Stimulated activated naive CD4-positive, alpha-beta T cell treated with Interleukin-2 at 50 U/mL for 16 hours (primary cell): ENCODE measurements at places on chromosomes 16 and 17.

GRCh38 chr16:30353438-30354129 is 1.5 kb downstream of the CD2BP2 start:
- DNase-seq, result no peak

- DNase-seq, result no peak
Observed at GRCh38 chr16:69064124-69064763, 41.2 kb upstream of the HAS3 start.

GRCh38 chr17:79438546-79439334 is 172.1 kb downstream of the RBFOX3 start:
- DNase-seq, result no peak

GRCh38 chr17:63529711-63530556 is 6.8 kb downstream of the KCNH6 start:
- DNase-seq, result no peak

GRCh38 chr16:12572316-12572985 is 231.2 kb downstream of the CPPED1 start:
- no peak for DNase-seq

- DNase-seq, result peak; percentile 58
Observed at GRCh38 chr17:14302091-14302430, 1.2 kb downstream of the HS3ST3B1 start.

- no peak for DNase-seq
Observed at GRCh38 chr16:17962726-17963125, 373.8 kb downstream of the NPIPA8 start.

- no peak for DNase-seq
Observed at GRCh38 chr17:47192554-47192953, 3.5 kb upstream of the CDC27 start.

GRCh38 chr16:84143784-84144199 is 1.2 kb downstream of the HSDL1 start:
- no peak for DNase-seq

DNA sequence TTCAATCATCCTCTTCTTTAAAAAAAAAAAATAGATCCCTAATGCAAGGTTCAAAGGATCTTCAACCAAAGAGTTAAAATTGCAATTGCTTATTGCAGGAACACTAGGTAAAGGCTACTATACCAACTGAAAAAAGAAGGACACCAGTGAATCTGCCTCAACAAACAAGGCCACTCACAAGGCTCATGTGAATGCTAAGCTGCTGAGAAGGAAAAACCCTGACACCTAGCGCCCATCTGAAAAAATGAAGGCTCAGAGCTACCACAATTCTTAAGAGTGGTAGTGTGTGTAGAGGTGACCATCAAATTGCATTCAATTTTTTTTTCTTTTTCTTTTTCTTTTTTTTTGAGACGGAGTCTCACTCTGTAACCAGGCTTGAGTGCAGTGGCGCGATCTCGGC is 201.6 kb upstream of the C17orf78 start:
- no peak for DNase-seq

DNA sequence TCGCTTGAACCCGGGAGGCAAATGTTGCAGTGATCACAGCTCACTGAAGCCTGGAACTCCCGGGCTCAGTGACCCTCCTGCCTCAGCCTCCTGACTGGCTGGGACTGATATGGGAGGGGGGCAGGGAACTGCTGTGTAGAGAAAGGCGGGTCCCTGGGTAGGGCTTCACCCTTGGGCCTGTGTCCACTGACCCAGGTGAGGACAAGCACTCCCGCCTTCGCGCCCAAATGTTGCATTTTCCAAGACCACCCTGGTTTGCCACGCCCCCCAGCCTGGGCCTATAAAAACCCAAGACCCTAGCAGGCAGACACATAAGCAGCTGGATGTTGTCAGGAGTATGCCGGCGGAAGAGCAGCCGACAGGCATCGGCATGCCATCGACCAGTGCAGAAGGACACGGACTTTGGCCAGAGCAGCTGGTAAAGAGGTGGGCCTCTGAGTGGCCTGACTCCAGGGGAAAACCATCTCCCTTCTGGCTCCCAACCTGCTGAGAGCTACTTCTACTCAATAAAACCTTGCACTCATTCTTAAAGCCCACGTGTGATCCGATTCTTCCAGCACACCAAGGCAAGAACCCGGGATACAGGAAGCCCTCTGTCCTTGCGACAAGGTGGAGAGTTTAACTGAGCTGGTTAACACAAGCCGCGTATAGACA is 19.1 kb downstream of the SMYD4 start:
- DNase-seq, result no peak

- DNase-seq, result no peak
Observed at GRCh38 chr16:68128577-68129305, 43.6 kb downstream of the NFATC3 start.

- DNase-seq, result no peak
Observed at GRCh38 chr17:6505425-6506142, 50.8 kb downstream of the PITPNM3 start.

- DNase-seq, result no peak
Observed at GRCh38 chr16:9351841-9352434, 260.5 kb downstream of the HAPSTR1 start.

GRCh38 chr16:3829631-3830536 is 50.6 kb downstream of the CREBBP start:
- no peak for DNase-seq

DNA sequence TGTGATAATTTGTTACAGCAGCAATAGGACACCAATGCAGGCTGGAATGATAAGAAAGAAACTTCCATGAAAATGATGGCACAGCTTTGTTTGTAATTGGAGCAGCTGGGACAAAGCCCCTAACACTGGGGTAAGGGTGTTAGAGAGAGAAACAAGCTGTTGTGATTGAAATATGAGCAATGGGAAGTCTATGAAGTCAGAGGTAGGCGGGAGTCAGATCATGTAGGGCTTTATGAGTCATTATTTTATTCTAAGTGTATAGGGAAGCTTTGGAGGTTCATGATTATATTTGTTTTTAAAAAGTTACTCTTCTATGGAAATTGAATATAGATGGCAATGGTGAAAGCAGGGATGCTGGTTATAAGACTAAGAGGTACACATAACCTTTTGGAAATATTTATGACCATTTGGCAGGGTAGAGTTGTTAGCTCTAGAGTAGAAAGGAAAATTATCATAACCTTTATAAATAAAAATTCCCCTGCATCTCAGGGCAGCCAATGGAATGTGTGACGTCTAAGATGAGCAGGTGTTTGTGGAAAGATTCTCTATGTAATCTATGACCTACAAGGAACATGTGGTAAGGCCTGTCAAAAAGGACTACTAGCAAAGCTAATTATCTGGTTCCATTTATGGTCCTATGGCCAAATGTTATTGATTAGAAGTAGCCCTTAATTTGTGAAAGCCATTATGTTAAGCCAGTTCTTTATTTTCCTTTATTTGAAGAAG is 85.6 kb downstream of the KCNJ2 start:
- no peak for DNase-seq

GRCh38 chr17:39903158-39903884 is 15.1 kb downstream of the GSDMB start:
- DNase-seq, result no peak

DNA sequence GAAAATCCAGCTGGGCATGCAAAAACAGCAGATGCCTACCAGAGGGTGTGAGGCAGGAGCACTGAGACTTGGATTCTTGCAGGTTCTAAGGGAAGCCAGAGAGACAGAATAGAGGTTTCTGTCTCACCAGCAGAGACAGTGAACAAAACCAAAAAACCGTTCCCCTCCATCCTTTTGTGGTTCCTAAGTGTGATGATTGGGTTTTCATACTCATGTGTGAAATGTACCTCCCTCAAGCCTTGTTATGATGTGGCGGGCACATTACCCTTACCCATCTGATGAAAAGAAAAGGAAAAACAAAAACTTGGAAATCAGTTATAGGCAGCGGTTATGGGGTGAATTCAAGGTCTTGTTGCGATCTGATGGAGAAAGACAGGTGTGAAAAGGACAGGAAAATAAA is 172.6 kb upstream of the CDH13 start:
- DNase-seq, result no peak

GRCh38 chr16:27311897-27312303 is 1.9 kb upstream of the IL4R start:
- no peak for DNase-seq

GRCh38 chr16:7397901-7398300 is 65.3 kb downstream of the RBFOX1 start:
- DNase-seq, result no peak

- DNase-seq, result no peak
Observed at GRCh38 chr16:67555795-67556212, 6.5 kb upstream of the CTCF start.

DNA sequence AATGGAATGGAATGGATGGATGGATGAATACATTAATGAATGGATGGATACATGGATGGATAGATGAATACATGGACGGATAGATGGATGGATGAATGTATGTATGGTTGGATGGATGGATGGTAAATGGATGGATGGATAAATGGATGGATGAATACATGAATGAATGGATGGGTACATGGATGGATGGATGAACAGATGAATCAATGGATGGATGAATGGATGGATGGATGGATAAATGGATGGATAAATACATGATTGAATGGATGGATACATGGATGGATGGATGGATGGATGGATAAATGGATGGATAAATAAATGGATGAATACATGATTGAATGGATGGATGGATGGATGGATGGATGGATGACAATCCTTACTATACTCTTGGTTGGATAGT is 26.0 kb downstream of the TMC5 start:
- no peak for DNase-seq

- no peak for DNase-seq
Observed at GRCh38 chr17:81590121-81590520, 38.0 kb upstream of the FAAP100 start.

DNA sequence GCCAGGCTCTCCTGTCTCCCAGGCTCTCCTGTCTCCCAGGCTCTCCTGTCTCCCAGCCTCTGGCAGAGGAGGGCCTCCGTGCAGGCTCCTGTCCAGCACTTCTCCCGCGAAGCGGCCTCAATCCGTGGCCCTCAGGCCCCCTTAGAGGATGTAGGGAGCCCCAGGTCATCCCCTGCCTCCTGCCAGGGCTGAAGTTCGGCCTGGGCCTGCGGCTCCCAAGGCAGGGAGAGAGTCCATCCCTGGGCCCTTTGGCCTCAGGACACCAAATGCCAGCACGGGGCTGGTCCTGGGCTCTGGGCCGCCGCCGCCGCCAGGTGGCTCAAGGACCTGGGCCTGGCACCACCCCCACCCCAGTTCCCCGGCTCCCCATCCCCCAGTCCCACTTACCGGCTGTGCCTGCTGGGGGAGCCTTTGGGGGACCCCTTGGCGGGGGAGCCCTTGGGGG is 370 bp downstream of the EVPL start:
- DNase-seq, result no peak
